ENCODE measurements at places on chromosomes 5 and 9.
A peak's percentile ranks its signal among the peaks of the same experiment; 100 is the strongest.

DNA sequence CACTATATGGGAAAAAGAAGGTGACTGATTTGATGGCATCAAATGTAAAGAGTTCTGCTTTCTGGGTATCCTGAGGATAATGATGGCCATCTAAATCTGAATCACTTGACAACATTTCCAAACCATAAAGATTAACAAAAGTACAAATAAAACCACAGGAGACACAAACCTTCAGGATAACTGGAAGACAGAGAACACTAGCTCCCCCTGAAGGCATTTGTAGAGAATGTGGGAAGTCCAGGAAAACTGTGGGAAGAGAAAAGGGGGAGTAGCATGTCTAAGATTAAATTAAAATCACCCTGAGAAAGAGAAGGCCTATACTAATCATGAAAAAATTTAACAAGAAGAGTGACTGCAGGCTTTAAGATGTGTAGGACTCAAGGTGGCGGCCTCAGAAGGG lies 116.2 kb downstream of the PRELID2 start:
- DNase-seq = peak; percentile 48

DNA sequence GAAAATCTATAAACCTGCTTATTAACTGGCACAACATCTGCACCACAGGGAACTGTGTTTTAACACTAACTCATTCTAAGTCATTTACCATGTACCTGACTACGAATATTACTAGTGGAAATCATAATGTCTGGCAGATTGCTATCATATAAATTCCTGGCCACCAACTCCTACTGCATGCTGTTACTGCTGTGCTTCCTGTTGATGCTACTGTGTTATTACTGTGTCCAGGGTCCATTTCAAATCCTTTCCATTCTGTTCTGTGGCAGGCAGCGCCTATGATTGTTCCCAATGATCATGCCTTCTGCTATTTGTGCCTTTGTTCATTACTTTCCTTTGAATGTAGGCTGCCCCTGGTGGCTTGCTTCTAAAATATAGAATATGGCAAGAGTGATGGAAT lies 4.7 kb upstream of the ZNF131 start:
- no peak for DNase-seq

- DNase-seq = no peak
Measured at GRCh38 chr9:92720807-92721535, 43.7 kb downstream of the BICD2 start.

- DNase-seq = no peak
Measured at GRCh38 chr5:142222225-142222865, 102.5 kb downstream of the SPRY4 start.

- peak; percentile 77 for DNase-seq
Measured at GRCh38 chr9:87206064-87206661, 258.9 kb upstream of the GAS1 start.

- DNase-seq = no peak
Measured at GRCh38 chr9:89919171-89919681, 314.4 kb downstream of the GADD45G start.

GRCh38 chr9:106675780-106676179 lies 187.2 kb upstream of the ZNF462 start:
- DNase-seq = peak; percentile 14

DNA sequence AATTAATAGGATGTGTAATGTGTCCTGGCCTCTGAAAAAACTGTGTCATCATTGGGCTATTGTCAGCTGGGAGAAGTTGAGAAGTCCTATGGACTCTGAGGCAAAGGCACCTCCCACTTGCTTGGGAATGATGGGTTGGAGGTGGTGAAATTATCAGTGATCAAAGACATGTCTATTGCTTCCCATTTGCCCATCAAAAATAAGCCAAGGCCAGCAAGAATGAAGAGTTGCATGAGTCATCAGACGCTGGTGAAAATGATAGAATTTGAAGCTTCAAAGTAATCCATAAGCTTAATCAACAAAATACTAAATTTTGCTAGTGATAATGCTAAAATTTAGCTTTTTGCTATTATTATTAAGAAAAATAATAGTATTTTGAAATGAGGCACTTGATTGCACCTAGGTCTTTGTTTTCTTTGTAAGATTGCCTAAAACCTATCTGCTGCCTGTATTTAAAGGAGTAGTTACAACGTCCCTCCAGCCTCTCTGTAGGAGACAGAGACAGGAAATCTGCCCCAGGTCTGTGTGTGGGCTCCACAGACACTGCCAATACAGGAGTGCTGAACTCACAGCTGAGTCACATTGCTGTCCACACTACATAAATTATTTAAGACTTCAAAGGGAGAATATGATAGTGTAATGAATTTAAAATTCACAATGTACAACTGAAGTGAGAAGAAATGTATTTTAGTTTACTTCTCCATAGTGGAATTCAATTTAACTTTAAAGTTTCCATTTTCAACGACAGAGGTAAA lies 48.4 kb upstream of the APC start:
- peak; percentile 72 for DNase-seq

- no peak for DNase-seq
Measured at GRCh38 chr9:134560654-134561053, 80.9 kb upstream of the COL5A1 start.
